Mesendoderm (in vitro differentiated cells): ENCODE measurements at places on chromosomes 13 and 19.

GRCh38 chr19:11421371-11422098, 2.4 kb upstream of the RGL3 start:
- DNase-seq: peak; percentile 83

DNA sequence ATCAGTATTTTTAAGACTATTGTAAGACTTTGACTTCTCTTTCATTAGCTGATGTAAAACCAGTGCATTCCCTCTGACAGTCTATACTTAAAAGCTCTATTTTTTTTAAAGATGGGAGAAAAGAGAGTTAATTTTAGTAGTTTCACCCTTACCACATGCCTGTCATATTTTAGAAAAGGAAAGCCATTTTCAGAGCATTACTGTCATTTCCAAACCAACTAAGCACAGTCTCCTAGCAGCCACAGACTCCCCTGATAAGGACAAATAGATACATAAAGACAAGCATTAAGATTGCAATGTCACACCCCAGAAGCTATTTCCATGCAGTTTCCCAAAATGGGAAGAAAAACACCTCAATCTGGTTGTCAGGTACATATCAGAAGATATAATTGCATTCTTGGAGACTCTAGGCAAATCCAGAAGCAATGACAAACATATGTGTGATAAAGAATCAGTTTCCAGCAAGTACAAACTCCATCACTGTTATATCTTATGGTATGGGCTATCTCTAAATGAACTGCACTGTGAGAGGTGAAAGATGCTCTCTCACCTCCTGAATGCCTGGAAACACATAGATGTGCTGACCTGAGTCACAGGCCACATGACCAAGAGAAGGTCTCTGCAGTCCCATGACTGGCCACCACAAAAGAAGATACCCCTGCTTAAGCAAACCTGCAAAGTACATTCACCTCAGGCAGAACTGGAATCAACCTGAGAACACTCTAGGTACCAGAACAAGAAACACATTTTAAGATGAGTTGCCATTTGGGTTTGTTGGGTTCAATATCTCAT, 303.3 kb downstream of the POU4F1 start:
- peak; percentile 35 for DNase-seq

- no peak for DNase-seq
These were observed 3.3 kb downstream of the NEK5 start for GRCh38 chr13:52125547-52125946.

- no peak for DNase-seq
These were observed 65.7 kb downstream of the PAN3 start for GRCh38 chr13:28204043-28204442.

DNA sequence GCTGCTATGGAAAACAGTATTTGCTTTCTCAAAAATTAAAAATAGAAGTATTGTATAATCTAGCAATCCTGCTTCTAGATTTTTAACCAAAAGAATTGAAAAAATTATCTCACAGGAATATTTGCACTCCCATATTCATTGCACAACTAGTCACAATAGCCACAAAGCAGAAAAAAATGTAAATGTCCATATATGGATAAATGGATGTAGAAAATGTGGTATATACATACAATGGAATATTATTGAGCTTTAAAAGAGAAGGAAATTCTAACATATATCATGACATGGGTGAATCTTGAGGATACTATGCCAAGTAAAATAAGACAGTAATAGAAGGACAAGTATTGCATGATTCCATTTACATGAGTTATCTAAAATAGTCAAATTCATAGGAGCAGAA, 2753.0 kb downstream of the PCDH9 start:
- DNase-seq: no peak

DNA sequence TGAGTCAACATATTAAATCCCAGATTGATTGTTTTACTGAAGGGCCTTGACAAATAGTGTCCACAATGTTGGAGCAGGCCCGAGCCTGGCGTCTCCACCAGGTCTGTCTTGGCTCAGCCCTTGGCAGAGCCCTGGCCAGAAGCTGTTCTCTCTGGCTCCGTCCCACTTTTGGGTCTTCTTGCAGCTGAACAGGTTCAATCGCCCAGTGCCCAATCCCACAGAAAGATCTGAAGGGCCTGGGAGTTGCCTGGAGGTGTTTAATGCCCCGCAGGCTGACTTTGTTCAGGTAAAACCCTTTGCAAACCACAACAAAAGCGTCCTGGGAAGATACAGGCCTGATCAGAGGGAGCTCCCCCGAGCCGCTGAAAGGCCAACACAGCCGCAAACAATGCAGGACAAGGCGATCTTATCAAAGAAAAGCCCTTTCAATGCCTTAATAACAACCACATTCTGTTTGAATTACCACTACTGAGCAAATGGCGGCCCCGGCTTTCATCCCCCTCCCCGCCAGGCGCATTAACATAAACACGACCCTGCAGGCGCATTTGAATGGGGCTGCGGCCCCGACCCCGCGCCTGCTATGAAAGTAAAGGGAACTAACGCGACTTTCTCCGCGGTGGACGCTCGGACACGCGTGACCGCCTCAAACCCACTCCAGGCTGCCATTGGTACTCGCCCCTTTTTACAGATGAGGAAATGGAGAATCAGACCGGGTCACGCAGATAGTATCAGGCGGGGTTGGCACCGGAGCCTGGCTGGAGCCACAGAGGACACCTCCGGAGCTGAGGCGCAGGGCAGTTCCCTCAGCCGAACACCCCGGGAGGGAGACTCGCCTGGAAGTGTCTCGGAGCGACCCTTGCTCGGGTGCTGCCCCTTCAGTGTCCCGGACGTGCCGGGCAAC, 3.1 kb downstream of the CDX2 start:
- peak; percentile 91 for DNase-seq

GRCh38 chr13:113433391-113433916, 19.8 kb downstream of the ADPRHL1 start:
- no peak for DNase-seq

- DNase-seq: no peak
These were observed 823 bp downstream of the FBXO17 start for GRCh38 chr19:38974624-38975213.

- DNase-seq: no peak
These were observed 56.6 kb downstream of the COG3 start for GRCh38 chr13:45521297-45521696.

- peak; percentile 68 for DNase-seq
These were observed 19.6 kb downstream of the CELF5 start for GRCh38 chr19:3243819-3244700.

- DNase-seq: no peak
These were observed 29.4 kb upstream of the KDM4B start for GRCh38 chr19:4939466-4939865.

DNA sequence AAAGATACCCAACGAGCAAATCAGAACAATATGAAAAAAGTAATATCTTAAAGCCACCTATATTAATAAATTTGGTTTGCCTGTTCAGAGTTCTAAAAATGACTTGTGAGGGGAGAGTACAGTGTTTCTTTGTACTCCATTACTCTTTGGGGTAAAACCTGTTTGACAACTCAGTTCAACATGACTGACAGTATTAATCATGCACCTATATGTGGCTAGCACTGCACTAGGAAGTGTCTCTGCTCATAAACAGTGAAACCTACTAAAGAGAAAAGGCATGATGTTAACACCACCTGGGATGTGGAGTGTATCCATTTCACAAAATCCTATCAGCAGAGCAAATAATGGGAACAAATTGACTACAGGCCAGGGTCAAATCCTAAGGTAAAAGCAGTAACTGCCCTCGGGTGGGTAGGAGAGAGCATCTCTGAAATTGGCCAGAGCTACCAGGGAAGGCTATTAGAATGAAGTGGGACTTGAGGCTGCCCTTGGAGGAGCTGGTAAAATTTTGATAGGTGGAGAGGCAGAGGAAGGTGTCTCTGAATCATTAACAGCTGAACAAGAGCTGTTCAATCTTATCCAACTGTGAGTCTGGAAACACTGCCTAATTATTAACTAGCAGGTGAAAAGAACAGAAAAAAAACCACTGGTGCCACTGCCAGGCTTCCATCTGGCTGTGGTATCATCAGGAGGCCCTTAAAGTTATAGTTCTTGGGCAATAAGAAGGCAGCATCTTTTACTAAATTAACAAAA, 365.1 kb downstream of the DNAJC15 start:
- DNase-seq: no peak

GRCh38 chr19:38515896-38516295, 82.4 kb downstream of the RYR1 start:
- no peak for DNase-seq

DNA sequence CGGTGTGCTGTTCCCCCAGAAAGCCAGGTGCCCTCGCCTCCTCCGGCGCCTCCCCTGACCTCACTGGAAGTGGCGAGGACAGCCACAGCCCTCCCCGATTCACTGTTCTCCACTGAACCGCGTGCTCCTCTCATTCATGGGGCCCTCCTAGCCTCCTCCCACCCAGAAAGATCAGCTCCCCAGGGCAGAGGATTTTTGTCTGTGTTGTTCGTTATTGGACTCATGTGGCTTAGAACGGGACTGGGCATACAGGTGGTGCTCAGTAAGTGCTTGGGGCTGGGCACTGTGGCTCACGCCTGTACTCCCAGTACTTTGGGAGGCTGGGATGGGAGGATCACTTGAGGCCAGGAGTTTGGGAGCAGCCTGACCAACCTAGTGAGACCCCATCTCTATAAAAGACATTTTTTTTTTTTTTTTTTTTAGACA, 3.8 kb downstream of the PRTN3 start:
- DNase-seq: no peak

GRCh38 chr19:15577184-15577771, 37.7 kb upstream of the CYP4F8 start:
- DNase-seq: no peak

- DNase-seq: no peak
These were observed 27.6 kb downstream of the C19orf47 start for GRCh38 chr19:40320558-40320935.
